GM04504 (cell line): ENCODE measurements at places on chromosomes 4 and X.

DNA sequence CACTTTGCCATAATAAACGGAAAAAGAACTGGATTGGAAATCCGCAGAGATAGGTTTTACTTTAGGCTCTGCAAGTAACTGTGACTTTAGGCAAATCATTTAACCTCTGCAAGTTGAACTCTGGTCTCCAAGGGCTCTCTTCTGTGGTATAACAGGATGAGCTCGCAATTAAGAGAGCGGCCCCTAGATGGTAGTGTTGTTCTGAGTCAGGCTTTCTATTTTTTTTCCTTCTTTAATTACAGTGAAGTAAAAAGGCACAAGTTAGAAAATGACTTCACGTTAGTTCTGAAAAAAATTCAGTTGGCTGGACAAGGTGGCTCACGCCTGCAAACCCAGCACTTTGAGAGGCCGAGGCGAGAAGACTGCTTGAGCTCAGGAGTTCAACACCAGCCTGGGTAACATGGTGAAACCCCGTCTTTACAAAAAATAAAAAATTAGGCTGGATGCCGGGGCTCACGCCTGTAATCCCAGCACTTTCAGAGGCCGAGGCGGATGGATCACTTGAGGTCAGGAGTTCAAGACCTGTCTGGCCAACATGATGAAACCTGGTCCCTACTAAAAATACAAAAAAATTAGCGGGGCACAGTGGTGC is 18.0 kb downstream of the RPS3A start:
- DNase-seq = peak; percentile 39

GRCh38 chr4:24423670-24424069 is 160.7 kb downstream of the DHX15 start:
- no peak for DNase-seq

- DNase-seq = peak; percentile 13
These were observed 642.1 kb upstream of the TENM3 start for GRCh38 chr4:181601103-181601502.

DNA sequence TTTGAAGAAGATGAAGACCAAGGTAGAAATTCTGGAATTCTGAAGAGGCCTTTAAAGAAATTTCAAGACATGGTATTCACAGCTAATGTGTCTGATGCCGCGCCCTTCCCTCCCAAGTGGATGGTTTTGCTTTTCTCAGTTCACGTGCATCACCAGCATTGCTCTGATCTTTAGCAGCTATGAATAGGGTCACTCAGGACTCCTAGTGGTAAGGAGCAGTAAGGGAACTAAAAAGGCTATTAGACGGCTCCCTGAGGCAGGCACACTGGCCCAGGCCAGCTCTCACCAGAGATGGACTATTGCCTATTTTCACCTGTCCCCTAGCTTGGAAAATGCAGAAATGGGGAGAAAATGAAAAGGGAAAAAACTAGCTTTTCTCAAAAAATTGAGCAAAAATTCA is 447.5 kb upstream of the RASGEF1B start:
- DNase-seq = no peak

- DNase-seq = no peak
These were observed 94.4 kb downstream of the HHIP start for GRCh38 chr4:144740316-144740715.

- DNase-seq = no peak
These were observed 164.2 kb downstream of the CBR4 start for GRCh38 chr4:168845897-168846296.

- no peak for DNase-seq
These were observed 122.4 kb downstream of the FNIP2 start for GRCh38 chr4:158891256-158891655.

DNA sequence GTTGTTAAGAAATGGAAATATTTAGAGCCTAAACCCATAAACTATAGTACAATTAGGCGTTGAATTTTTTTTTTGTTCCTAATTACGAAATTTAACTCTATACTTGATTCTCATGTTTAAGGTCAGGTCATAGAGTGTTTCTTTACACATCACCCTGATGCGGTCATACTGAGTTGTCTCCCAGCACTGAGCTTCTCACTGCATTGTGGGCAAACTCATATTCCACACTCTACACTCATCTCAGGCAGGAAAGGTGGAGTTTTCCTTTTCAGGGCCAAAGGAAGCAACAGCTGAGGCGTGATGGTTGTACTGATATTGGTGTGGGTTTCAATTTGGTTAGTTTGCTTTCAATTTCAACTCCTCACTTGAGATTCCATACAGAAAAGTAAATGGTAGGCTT is 75.4 kb downstream of the FAT4 start:
- peak; percentile 64 for DNase-seq

DNA sequence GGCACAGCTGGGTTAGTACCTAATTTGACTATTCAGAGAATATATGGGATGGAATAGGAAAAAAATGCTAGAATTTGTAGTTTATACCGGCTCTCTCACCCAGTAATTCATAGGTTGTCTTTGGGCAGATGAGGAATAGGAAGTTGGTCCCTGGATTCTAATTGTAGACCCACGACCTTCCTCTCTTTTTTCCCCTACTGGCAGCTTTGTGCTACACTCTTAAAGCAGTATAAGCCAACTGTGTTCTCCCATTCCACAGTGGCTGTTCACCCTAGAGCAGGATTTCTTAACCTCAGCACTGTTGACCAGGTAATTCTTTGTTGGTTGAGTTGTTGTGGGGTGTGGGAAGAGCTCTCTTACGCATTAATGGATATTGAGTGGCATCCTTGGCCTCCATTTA is 92.9 kb downstream of the FNIP2 start:
- DNase-seq = no peak

DNA sequence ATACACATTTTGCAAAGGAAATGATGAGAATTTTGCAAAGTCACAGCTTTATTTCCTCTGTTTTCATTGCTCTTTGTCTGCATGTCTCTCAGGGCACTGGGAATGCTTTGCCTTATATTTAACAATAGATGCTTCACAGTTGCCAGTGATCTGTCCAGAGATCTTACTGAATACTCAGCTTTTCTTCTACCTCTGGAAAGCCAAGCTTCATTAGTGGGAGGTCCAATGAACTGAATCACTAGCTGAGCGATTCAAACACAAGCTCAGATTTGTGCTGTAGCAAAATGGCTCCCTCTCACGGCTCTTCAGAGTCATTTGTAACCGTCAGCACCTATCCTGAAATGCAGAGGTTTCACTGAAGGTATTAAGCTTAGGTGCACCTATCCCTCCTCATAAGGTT is 138.9 kb downstream of the DCLK2 start:
- peak; percentile 51 for DNase-seq

DNA sequence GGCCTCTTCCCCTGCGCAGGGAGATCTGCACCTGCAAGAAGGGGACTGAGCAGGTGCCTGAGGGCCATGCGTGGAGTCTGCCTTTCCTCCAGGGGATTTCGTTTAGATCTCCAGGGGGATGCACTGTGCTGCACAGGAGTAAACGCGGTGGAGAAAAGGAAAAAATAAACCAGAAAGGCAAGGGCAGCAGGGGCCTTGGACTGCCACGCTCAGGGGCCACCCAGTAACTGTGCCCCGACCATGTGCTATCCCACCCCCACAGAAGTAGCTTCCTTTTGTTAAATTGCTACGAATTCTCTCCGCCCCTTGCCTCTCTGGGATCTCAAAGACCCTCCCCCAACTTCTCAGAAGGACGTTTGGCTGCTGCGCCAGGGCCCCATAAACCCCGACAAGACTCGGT is 17.2 kb upstream of the HMX1 start:
- no peak for DNase-seq
